ENCODE measurements at places on chromosomes 3 and 15.

GRCh38 chr15:100714749-100715342 is 112.5 kb downstream of the ASB7 start:
- DNase-seq, result no peak

- no peak for DNase-seq
These were observed 12.8 kb downstream of the SPTBN5 start for GRCh38 chr15:41881086-41881485.

GRCh38 chr3:154972951-154973350 is 107.2 kb upstream of the MME start:
- DNase-seq, result no peak

- DNase-seq, result no peak
These were observed 1.3 kb downstream of the SLC7A14 start for GRCh38 chr3:170584585-170585007.

Data from brain pericyte (primary cell).